ENCODE measurements at places on chromosomes 2 and 18. TPM values are rescaled to one million over a fixed set of nuclear protein-coding genes. Genes with fewer than 3 reads are reported as not detected.

RAMP1 gene
- 276 TPM for total RNA-seq

SERPINB13 gene
- total RNA-seq, result not detected

NT5C1B gene
- not detected for total RNA-seq

TLX2 gene
- total RNA-seq, result not detected

MMADHC gene
- total RNA-seq, result 106 TPM

HDLBP gene
- total RNA-seq, result 368 TPM
